Mammary epithelial cell (primary cell): ENCODE measurements at places on chromosomes 1 and 21. TPM values are rescaled to one million over a fixed set of nuclear protein-coding genes. Genes with fewer than 3 reads are reported as not detected.

DNA sequence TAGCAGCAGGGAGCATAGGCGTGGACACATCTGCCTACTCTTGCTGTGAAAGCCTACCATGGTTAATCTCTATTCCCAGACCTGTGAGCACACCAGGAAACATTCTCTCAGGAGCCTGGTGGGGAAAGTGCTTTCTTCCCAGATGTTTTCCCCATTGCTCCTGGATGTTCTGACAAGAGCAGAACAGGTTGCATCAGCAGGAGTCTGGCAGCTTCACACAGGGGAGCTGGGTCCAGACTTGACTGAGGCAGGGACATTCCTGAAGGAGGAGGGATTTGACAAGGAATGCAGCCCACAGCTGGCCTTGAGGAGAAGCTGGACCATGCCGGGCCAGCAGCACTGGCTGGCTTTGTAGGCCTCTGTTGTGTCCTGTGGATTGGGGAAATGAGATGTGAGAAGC, 21.0 kb upstream of the ARTN start:
- DNase-seq, result peak; percentile 83

- no peak for DNase-seq
These were observed 503.8 kb upstream of the PLXNA2 start for GRCh38 chr1:208747979-208748378.

DNA sequence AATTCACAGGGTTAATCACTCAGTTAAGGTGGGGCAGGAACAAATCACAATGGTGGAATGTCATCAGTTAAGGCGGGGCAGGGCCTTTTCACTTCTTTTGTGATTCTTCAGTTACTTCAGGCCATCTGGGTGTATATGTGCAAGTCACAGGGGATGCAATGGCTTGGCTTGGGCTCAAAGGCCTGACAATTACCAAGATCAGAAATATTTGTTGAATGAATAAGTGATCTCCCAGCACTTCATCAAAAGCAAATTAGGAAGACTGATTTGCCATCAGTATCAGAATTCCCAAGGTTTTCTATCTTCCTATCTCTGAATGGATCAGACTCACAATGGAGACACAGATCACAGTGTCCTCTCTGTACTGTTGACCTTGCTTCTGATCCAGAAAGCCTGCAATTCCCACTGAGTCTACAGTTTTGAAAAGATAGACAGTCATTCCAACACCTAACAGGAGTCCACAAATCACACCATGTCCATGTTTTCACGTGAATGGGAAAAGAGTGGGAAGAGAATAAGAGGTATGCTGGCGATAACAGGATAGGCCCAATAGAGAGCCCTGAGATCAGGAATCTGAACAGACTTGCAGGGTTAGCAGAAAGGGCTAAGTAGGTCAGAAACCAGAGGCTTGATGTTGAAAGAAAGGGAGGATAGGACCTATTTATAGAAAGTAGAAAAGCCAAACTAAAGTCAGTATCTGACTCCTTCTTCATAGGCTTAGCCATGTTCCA, 75.3 kb downstream of the KCNK1 start:
- DNase-seq, result no peak

Gene GJA8
- not detected for polyA plus RNA-seq

Gene RNU1-3
- polyA plus RNA-seq, result not detected

- DNase-seq, result no peak
These were observed at the start of gene ERVH48-1 for GRCh38 chr21:42925114-42925926. TSS of gene ERVH48-1 (minus strand) at chr21:42925630. CDS start at chr21:42919006, 6,624 bp downstream.
